ENCODE measurements at places on chromosomes 12 and 14.

GRCh38 chr12:91172096-91172495 lies 10.5 kb downstream of the DCN start:
- DNase-seq = no peak

DNA sequence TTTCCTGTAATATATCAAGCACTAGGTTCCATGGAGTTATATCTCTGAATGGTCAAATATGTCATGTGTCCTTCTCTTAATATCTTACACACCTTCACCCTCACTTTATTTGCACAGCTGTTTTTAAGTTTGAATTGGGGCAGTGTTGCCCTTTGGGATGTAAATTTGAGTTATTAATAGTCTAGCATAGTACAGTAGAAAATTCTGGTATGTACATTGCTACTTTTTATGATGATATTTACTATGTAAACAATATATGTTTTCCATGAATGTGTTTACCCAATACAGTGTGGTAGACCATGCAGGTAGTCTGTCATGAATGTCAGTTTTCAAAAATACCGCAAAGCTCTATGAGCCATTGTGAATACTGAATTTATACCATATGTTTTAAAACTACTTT lies 50.5 kb downstream of the METTL25 start:
- no peak for DNase-seq

DNA sequence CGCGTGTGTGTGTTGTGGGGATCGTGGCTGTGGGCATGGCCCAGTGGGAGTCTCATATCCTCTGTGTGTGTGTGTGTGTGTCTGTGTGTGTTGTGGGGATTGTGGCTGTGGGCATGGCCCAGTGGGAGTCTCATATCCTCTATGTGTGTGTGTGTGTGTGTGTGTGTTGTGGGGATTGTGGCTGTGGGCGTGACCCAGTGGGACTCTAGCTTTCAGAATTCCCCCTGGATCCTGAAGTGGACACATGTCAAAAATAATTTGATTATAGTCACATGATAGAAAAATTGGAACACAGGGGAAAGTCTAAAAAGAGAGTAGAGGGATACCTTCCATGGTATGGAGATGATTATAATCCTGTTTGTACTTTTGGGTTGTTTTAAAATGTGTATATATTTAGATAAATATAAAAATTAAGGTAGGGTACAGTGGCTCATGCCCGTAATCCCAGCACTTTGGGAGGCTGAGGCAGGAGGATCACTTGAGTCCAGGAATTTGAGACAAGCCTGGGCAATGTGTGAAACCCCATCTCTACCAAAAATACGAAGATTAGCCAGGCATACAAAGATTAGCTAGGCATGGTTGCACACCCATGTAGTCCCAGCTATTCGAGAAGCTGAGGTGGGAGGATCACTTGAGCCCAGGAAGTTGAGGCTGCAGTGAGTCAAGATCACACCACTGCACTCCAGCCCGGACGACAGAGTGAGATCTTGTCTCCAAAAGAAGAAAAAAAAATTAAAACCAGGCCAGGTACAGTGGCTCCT lies 11.0 kb downstream of the PAPLN start:
- DNase-seq = no peak

- DNase-seq = no peak
Observed at GRCh38 chr12:94488463-94488862, 28.8 kb upstream of the CEP83 start.

Data from DMS 273 treated with DMSO at 0.1 percent for 48 hours (cell line).